HS-27A (cell line): ENCODE measurements at places on chromosomes 4 and X.

GRCh38 chrX:69389101-69389501 lies 115.0 kb upstream of the NALF2 start:
- no peak for DNase-seq

- no peak for DNase-seq
Observed at GRCh38 chr4:37803348-37803973, 23.0 kb upstream of the PGM2 start.

DNA sequence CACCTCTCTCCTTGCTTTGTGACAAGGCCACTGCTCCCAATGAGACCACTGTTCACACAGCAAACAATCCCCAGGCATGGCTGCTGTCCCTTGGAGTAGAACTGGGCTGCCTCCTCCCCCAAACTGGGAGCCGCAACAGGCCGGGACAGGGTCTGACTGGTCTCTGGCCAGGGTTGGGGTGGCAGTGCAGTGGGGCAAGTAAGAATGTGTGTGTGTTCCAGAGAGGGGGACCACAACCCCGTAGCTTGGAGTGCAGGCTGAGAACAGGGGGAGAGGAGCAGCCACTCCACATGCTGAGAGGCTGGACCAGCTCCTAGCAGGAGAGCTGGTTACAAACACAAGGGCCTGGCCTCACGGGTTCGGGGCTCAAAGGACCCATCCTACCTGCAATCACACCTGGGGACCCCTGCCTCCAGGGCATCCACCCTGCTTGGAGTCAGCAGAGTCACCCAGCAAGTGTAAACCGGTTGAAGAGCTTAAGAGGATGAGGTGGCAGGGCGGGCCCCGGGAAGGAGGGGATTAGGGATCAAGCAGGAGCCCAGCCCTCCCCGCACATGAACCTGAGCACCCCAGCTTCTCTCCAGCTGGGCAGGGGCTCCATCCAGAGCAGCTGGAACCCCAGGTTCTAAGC lies 3.8 kb upstream of the ZNF185 start:
- no peak for DNase-seq

DNA sequence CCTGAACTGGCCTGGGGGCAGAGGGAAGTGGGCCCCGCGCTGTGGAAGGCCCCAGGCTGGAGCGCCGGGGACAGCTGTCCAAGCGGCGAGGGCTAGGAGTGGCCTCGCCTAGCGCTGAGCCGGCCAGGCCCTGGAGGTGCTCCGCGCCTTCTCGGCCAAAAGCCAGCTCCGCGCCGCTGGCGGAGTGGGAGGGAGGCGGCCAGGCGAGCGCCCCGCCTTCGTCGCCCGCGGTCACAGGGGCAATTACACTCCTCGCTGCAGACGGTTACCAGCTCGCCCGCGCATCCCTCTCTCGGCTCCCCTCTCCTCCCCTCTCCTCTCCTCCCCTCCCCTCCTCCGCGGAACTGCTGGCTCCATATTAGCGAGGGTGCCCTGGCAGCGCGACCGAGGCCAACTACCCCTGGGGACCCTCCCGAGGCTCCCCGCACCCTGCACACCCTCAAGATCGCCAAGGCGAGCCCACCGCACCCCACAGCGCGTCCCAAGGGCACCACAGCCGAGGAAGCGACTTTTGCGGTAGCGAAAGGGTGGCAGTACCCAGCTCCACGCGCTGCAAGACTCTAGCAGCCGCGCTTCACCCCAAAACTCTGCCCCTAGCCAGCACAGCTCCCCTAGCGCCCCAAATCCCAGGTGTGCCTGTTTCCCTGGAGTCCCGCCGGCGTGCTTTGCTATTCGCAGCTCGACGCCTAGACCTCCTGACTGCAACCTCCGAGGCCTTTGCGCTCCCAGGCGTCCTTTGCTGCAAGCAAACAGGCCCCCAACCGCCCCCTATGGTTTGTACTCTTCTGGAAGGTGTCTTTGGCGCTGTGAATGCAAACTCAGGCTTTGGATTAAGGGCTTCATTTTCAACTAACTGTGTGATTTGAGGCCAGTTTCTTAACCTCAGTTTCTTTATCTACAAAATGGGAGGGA lies 91.4 kb downstream of the BCOR start:
- DNase-seq, result no peak

DNA sequence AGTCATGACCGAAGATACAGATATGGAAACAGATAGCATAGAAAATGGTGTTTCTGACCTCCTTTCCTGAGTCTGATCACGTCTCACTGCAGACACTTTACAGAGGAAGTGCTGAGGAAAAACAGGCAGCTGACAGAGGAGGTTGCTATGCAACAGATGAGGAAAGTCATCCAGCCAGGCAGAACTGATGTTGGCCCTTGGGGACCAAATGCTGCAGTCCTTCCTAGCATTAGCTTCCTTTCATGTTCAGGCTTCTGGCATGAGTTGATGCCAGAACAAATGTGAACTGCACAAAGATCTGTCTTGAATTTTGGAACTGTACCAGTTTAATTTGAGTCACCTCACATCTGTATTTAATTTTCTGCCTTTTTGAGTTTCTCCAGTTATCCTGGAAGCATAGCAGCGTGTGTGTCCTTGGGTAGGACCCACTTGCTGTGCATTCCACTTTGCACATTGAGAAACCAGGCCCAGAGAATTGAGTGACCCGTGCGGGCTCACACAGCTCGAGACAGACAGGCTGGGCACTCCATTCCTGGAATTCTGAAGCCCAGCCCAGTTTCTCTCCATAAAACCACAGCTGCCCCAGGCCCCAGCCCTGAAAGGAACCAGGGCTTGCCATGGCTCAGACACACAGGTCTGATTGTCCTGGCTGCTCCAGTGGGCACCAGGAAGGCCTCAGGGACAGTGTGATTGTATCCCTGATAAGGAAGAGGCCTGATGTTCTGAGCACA lies 1.4 kb upstream of the MAGED1 start:
- no peak for DNase-seq

- DNase-seq, result no peak
Observed at GRCh38 chr4:56139241-56139827, 190.6 kb downstream of the CEP135 start.

GRCh38 chr4:15365641-15366040 lies 62.2 kb upstream of the C1QTNF7 start:
- DNase-seq, result no peak

GRCh38 chr4:99894998-99895397 lies 771 bp upstream of the LAMTOR3 start:
- no peak for DNase-seq

- no peak for DNase-seq
Observed at GRCh38 chr4:104919406-104919805, 227.3 kb upstream of the TET2 start.

- no peak for DNase-seq
Observed at GRCh38 chr4:57116245-57116644, 6.1 kb upstream of the IGFBP7 start.
